GM06990 (cell line): ENCODE measurements at places on chromosomes 7 and 10.
A peak's percentile ranks its signal among the peaks of the same experiment; 100 is the strongest.

- DNase-seq, result no peak
These were observed 4.0 kb downstream of the MXI1 start for GRCh38 chr10:110211465-110211843.

- no peak for DNase-seq
These were observed 175.4 kb downstream of the ARID5B start for GRCh38 chr10:62076891-62077290.

GRCh38 chr10:78267598-78267997, 233.9 kb downstream of the RPS24 start:
- DNase-seq, result no peak

DNA sequence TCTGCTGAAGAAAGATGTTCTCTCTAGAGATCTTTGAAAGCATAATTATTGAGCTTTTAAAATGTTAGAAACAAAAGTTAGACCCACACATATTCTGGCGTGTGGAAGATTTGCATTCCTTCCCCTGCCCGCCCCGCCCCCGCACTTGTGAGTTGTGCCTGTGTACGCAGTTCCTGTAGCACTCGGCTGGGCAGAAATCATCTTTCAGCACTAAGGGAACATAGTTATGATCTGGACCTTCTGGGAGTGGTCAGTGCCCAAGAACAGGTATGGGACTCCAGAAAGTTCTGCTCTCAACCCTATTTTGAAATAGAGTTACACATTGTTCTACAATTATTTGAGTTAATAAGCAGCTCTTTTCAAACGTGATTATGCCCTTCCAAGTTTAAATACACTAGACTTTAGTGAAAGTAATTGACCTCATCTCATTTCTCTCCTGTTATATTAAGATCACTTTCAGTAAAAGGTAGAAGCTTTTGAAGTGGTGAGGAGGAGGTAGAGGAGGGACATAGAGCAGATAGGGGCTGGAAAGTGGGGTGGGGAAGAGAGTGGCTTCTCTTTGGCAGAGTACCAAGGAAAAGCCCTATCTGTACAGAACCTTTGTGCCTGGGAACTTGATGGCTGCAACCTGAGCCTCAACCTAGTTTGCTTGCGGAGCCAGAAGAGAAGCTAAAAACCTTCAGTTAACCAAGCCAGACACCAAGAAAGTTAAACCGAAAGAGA, 5.7 kb downstream of the BLVRA start:
- peak; percentile 28 for DNase-seq

GRCh38 chr7:1225441-1226185, 7.1 kb upstream of the UNCX start:
- DNase-seq, result peak; percentile 44
